GM18507 (cell line): ENCODE measurements at places on chromosomes 6 and 20.

DNA sequence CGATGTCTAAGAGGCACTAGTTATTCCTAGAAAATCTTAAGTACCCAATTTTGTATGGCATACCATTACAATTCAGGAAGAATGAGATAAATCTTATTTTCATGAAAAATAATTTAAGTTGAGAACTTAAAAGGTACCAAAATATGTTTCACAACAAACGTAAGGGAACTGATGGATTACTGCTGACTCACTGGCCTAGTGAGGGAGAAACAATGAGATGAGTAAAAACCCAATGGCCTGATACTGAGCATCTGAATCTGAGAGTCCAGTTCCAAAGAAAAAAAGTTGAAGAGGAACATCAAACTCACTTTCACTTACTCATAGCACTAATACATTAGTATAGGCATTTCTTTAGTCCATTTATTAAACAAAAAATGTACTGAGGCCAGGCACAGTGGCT lies 56.0 kb downstream of the MDN1 start:
- DNase-seq: no peak

GRCh38 chr6:154080461-154081189 lies 41.6 kb downstream of the OPRM1 start:
- no peak for DNase-seq

- no peak for DNase-seq
These were observed 838.4 kb downstream of the QKI start for GRCh38 chr6:164252948-164253347.

- no peak for DNase-seq
These were observed 20.2 kb downstream of the ZBTB46 start for GRCh38 chr20:63810730-63811490.

GRCh38 chr20:19501476-19502115 lies 256.5 kb upstream of the RIN2 start:
- DNase-seq: no peak
